Left renal pelvis (tissue), 4 donors: ENCODE measurements at places on chromosomes 11 and 22. TPM values are rescaled to one million over a fixed set of nuclear protein-coding genes. Genes with fewer than 3 reads are reported as not detected.

MMP1 gene
- not detected for polyA plus RNA-seq

FXYD6 gene
- polyA plus RNA-seq = 124 TPM

OR6T1 gene
- polyA plus RNA-seq = not detected

NPTXR gene
- polyA plus RNA-seq = 4.3 TPM

IFTAP gene
- polyA plus RNA-seq = 70.0 TPM

MUC6 gene
- polyA plus RNA-seq = 38.7 TPM

SESN3 gene
- 81.1 TPM for polyA plus RNA-seq

RAC2 gene
- 6.2 TPM for polyA plus RNA-seq

TAGLN gene
- polyA plus RNA-seq = 138 TPM

PAMR1 gene
- 5.0 TPM for polyA plus RNA-seq

MMP10 gene
- not detected for polyA plus RNA-seq

AIFM3 gene
- polyA plus RNA-seq = 1.2 TPM

ASRGL1 gene
- polyA plus RNA-seq = 63.3 TPM

CD3D gene
- polyA plus RNA-seq = 0.47 TPM

COPB1 gene
- polyA plus RNA-seq = 154 TPM

HPS5 gene
- polyA plus RNA-seq = 21.1 TPM

MS4A1 gene
- 0.37 TPM for polyA plus RNA-seq

SULT4A1 gene
- polyA plus RNA-seq = 4.0 TPM

GUCY1A2 gene
- 3.1 TPM for polyA plus RNA-seq

DMC1 gene
- 5.7 TPM for polyA plus RNA-seq

EFEMP2 gene
- polyA plus RNA-seq = 127 TPM

EHF gene
- 30.3 TPM for polyA plus RNA-seq

PRR33 gene
- 0.04 TPM for polyA plus RNA-seq

APOA5 gene
- not detected for polyA plus RNA-seq

KRTAP5-11 gene
- 0.35 TPM for polyA plus RNA-seq

CLNS1A gene
- polyA plus RNA-seq = 187 TPM

WT1 gene
- polyA plus RNA-seq = 248 TPM

FREY1 gene
- not detected for polyA plus RNA-seq

CCDC188 gene
- 0.34 TPM for polyA plus RNA-seq

CLDN5 gene
- polyA plus RNA-seq = 19.6 TPM

MS4A6A gene
- 17.8 TPM for polyA plus RNA-seq

ACRV1 gene
- 1.6 TPM for polyA plus RNA-seq
